ENCODE measurements at places on chromosomes 3 and 15.
A peak's percentile ranks its signal among the peaks of the same experiment; 100 is the strongest.

DNA sequence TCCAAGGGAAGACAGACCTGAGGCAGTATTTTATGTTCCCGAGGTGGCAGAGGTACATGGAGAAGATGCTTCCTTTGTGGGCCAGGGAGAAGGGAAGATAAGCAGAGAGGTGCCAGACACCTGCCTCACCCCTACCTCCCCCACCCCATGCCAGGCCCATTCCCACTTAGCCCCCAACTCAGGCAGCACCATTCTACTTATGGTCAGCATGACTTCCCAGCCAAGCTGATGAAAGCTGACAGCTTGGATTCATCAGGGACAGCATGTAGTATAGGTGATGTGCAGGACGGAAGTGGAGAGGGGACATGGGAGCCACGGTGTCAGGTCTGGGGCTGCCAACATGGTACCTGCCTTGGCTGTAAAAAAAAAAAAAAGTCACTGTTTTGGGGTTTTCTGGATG, 57.5 kb upstream of the CSPG4 start:
- DNase-seq = no peak

DNA sequence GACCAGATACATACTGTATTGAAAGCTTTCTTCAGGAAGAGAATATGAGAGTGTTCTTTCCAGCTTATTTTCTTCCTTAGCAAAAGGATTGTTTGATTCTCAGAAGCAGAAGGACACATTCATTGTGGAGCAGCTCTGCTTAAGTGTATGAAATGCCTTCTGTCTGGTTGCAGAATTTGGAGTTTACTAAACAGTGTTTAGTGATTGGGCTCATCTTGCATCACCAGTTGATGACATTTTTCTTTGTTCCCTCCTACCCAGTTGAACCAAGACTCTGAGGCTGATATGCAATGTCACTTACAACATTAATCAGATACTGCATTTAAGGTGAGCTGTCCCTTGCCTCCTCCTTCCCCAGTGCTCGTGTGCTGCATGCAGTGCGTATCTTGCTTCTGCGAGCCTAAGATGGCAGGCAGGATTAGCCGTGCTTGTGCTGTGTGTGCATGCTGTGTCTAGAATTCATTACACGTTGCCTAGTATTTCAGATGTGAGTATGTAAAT, 18.4 kb downstream of the ZBTB38 start:
- peak; percentile 28 for DNase-seq

DNA sequence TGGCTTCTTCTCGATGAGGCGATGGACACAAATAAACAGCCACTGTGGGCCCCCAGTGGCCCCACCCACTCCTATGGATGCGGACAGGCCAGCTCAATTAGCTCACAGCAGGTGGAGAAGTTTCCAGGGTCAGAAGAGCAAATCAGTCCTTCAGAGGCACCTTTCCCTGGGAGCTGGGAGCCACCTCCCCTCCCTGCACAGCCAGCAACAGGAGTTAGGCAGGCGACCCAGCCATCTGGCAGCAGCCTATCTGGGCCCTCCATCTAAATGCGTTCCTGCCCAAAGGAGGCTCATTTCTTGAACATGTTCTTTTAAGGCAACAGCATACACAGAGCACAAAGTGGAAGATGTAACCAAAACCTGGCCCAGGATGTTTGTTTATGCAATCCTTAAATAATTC, 211.9 kb upstream of the ARRDC4 start:
- no peak for DNase-seq

GRCh38 chr3:52779011-52779836, 1.8 kb downstream of the ITIH1 start:
- DNase-seq = no peak

GRCh38 chr3:152430223-152431002, 161.7 kb downstream of the MBNL1 start:
- DNase-seq = no peak

DNA sequence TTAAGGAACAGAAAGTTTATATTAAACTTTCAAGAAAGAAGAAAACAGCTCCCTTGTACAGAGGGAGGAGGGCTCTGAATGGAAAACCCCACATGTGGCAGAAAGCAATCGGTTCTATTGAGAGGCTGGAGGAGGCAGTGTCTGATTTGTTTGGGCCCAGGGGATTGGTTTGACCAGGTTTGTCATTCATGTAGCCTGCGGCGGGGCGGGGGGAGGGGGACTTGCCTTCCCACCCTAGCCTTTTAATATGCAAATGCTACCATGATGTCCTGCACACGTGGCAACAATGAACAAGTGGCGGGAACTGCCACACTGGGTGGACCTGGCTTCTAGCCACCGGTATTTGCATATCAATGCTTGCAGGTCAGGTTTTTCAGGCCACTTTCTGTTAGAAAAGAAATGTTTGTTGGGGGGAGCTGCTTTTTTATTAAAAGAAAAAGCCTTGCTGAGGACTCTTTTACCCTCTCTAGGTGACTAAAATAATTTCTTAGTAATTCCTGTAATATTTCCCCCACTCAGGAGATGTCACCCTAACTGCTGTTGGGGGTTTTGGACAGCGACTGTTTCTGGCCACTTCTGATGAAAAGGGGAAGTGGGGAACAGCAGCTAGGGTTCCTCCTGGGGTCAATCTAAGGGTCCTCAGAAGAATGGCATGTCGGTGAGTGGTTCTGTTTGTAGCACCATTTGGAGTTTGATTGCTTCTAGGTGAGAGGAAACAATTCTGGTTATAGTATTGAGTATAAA, 691.2 kb downstream of the TBL1XR1 start:
- DNase-seq = no peak
